AG10803 (cell line): ENCODE measurements at places on chromosomes 12 and 14.

DNA sequence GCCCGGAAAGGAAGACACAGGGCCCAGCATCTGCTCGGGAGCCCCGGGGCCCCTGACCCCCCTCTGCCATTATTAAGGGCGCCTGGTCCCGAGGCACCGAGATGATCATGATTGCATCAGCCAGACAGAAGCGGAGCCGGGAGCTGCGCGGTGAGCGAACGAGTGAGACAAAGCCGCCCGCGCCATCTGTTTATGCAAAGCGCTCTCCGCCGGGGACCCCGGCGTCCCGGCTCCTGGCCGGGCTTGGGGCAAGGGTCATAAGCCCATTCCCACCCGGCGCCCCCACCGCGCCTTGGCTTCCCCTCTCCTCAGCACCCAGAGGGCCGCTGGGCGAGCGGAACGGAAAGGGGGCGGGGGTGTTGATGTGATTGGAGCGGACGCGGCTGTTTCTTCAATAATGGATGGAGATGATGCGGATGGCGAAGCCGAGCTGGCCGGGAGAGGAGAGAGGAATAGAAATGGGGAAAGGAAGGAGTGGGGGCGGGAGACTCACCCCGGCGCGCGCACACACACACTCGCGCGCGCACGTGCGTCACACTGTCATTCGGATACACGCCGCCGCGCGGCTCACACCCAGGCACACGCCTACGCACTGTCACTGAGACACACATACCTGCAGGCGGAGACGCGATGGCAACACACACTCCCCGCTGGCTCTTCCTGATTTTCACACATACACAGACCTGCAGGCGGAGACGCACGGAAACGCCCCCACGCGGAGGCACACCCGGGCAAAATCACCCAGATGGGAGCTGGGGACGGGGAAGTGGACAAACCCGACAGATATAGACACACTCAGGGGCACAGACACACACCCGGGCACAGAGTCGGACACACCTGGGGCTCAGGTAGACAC is 10.7 kb downstream of the STAC3 start:
- peak; percentile 69 for DNase-seq

- no peak for DNase-seq
Measured at GRCh38 chr14:105853907-105854599, 327.7 kb downstream of the TMEM121 start.

DNA sequence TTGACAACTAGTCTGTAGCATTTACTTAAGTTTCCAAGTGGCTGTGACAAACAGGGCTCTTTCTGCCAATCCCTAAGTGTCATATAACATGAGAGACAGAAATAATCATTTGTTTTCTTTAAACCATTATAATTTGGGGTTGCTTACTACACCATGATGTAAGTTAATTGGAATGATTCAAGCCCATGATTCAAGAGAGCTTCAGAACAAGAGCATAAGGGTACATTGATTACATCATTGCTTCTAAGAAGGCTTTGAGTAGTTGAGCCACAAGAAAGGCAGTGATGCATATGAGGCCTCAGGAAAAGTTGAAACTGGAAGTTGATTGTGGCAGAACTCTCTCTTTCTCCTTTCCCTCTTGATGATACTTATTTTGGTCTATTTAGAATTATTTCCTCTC is 444.0 kb downstream of the CCER1 start:
- DNase-seq: peak; percentile 39

- DNase-seq: no peak
Measured at GRCh38 chr12:24088751-24089509, 139.5 kb upstream of the SOX5 start.

DNA sequence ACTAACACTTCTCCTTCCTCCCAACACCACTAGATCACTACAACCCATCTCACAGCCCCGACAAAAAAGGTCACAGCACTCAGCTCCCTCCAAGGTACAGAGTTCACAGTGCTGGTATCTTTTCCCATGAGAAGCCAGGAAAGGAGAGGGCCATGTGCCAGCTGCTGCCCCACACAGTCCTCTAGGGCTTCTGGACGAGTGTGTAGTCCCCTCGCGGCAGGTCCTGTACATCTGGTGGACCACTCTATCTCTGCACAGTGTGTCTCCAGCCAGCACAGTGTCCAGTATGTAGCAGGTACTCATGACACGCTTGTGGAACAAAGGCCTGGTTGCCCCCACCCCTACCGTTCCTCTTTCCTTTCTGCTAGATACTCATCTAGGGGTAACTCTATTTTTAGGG is 134.4 kb upstream of the FOXN3 start:
- DNase-seq: no peak

DNA sequence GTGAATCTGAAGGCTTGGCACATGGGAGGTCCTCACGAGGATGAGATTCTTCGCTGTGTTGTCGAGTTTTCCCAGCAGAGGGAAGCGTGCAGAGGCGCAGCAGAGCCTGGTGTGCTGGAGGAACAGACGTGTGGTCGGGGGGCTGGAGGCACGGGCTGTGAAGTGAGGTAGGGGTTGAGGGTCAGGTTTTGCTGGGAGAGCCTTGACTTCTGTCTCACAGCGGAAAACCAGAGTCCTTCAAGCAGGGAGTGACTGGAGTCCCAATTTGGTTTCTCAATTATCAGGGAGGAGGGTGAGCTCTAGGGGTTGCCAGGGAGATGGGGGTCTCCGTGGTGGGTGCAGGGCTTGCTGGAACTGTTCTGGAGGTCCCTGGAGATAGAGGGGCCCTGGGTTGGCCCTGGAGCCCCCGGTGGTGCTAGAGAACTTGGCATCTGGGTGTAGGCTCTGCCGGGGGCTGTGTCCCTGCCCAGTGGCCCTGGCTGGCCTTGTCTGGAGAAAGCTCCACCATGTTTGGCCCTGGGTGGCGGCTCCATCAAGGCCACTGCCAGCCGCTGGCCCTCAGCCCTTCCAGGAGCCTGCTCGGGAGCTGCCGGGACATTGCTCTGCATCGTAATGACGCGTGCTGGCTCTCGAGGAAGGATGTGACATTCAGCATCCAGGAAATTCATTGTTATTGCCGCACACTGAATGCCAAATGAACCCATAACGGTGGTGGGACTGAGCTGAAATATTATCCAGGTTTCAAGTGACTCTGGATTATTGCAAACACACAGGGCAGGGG is 215.7 kb downstream of the KIF26A start:
- no peak for DNase-seq

DNA sequence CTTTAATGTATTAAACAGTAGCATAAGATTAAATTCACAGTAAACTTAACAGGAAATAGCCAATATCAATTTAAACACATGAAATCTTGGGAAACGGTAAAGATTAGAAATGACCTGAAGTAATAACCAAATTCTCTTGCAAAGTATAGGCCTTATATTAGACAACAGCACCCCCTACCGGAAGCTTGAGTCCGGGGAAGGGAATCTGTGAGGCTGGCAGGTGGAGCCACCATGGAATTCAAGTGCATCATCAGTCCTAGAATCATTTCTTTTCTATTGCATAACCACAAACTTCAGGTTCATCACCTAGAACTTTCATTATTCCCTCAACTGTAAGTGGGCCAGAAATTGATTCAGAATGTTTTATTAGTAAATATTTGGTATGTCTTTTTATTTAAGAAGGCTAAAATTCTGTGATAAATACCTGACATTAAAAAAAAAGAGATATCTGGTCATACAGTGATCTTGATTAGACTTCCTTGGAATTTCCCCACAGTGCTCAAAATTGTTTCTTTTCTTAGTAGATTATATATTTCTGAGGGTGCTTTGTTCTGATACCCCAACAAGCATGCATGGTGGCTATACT is 48.6 kb downstream of the AP5M1 start:
- DNase-seq: peak; percentile 73

- DNase-seq: no peak
Measured at GRCh38 chr12:93390549-93391297, 13.0 kb downstream of the NUDT4 start.

DNA sequence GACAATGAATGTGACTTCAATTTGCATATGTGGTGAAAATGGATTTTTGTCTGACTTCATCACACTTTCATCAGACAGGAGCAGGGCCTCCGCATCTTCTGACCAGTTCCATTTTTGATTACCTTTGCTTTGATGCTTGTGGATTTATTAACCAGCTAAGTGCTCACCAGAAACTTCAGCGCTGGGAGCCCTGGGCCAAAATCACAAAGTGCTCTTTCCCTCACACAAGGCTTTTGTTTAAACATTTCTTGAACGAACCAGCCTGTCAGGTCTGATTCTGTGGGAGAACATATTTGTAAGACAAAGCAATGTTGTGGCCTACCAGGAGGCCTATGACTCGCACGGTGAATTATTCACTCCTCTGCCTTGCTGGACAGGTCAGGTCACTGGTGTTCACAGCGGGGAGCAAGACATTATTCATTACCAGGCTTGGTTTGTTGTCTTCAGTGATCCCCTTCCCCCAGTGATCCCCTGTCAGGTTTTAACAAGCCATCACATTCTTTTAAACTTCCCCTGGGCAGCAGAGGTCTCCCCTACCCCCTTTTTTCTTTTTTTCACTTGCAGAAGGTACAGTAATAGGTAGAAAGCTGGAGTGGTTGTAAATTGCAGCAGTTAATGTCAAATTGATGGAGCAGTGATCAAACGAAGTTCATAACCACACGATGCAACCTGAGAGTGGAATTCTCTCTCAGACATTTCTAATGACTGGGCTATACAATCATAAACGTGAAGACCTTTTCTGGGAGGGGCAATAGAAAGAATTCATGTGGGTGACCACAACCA is 167.5 kb upstream of the PRICKLE1 start:
- peak; percentile 86 for DNase-seq

DNA sequence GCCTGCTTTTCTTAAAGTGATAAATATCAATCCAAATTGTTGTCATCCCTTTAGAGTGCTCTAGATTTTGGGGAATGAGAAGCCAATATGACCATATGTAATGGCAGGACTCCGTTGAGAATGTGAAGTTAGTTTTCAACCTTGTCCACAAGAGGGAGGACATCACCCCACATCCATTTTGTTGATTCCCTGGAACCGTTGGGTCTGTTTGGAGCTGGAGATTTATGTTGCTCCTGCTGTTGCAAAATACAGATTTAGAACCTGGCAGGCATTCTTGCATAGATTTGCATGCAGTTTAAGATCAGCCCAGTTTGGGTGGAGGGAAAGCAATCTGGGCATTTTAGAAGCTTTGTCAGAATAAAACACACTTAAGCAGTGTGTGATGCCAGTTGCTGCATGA is 620.1 kb downstream of the NRXN3 start:
- DNase-seq: no peak

DNA sequence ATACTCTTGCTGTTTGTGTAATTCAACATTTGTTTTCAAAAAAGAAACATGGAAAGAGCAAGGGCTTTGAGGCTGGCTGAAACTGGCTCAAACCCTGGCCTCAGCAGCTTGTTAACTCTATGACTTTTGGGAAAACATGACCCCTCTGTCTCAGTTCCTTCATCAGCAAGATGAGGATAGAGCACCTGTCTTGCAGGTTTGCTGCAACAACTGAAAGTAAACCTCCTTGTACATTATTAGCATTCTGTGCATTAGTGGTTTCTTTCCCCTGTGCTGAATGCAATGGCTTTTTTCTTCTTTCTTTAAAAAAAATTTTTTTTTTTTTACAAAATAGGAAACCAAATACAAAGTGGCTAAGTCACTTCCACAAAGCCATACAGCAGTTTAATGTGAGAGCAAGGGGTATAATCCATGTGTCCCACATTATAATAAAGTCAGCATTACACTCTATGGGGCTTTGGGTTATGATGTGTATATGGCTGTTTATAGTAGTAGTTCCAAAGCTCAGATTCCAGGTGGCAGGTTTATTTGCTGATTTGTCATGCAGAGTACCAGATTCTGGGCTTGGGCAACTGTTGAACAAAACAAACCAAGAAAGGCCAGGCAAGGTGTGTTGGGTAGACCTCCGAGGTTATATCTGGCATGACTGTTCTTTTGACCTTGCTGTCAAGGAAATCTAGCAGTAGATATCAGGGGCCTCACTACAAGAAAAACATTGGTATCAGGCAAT is 194.5 kb upstream of the CNOT2 start:
- DNase-seq: no peak

DNA sequence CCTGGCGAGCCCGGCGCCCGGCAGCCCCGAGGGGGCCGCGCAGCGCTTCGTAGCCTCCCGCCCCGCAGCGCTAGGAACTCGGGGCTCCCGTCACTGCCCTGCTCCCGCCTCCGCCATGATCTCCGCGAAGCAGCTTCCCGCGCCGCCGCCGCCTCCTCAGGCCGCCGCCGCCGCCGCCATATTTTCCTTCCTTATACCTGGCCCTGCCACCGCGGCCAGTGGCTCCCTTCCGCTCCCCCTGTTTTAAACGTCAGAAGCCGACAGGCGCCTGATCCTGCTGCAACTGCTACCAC is 286 bp downstream of the PPP4R3A start:
- DNase-seq: no peak

GRCh38 chr12:124392667-124393413 is 97.9 kb downstream of the RFLNA start:
- peak; percentile 83 for DNase-seq

DNA sequence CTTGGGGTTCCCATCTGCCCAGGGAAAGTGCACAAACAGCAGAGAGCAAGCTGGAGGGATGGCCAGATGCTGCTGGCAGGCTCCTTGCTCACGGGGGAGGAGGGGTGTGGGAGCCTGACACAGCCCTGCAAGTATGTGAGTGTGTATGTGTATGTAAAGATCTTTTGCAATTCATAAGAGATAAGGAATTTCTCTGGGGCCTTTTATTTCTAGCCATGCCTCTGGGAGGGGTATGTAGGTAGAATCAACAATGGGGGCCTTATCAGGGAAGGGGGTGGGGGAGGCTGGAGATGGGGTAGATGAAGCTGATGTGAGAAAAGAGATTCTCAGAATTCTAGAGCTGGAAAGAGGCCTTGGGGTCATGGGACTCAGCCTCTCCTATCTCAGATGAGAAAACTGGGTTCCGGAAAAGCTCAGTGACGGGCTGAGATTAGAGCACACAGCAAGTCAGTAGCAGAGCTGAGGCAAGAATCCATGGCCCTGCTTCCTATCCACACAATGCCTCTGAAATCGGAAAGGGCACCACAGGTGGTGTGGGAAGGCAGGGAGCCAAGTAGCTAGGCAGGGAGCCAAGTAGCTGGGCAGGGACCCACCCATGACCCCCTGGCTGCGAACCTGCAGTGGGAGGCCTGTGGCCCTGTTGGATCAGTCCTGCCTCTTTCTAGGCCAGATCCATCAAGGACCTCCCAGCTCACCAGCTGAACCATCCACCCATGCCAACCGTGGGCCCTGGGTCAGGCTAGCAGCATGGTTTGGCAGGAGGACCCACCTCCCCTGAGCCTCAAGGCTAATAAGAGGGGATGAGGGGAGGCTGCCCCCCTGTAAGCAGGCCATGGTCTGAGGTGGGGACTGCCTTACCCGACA is 54.7 kb downstream of the PLEKHG3 start:
- peak; percentile 94 for DNase-seq

- no peak for DNase-seq
Measured at GRCh38 chr12:85425926-85426325, 145.9 kb downstream of the ALX1 start.

DNA sequence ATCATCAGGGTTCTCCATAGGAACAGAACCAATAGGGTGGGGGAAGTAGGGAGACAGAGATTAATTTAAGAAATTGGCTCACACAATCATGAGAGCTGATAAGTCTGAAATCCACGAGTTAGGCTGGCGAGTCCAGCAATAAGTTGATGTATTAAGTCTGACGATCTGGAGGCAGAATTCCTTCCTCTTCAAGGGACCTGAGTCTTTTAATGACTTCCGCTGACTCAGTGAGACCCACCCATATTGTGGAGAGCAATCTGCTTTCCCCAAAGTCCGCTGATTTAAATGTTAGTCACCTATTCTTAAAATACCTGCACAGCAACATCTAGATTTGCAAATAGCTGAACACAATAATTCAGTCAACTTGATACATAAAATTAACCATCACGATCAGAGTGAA is 97.8 kb downstream of the SPTSSA start:
- no peak for DNase-seq

GRCh38 chr12:8513256-8513655 is at the start of gene CLEC4D:
Gene CLEC4D, plus strand, starts transcription at chr12:8513503. Its CDS starts 230 bp downstream, at chr12:8513733.
- no peak for DNase-seq
